Karpas-422 (cell line): ENCODE measurements at places on chromosomes 16 and 17. TPM values are rescaled to one million over a fixed set of nuclear protein-coding genes. Genes with fewer than 3 reads are reported as not detected.

DNA sequence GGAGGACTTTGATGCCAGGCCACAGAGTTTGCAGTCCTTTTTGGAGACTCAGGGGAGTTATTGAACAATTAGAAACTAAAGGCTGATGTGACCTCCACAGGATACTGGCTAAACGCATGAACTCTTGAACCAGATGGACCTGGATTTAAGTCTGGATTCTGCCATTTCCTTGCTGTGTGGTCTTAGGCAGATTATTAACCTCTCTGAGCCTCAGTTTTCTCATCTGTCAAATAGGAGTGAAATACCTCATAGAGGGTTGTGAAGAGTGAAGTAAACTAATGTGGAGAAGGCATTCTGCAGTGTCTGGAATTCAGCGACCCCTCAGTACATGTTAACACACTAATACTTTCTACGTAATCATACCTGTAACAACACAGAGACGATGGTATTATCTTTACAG lies 93.5 kb downstream of the PRKCB start:
- H3K36me3 ChIP-seq = no peaks in the 10 kb centered on the region
- no peak overlapping the region for H3K27ac ChIP-seq
- no peaks in the 10 kb centered on the region for H3K4me1 ChIP-seq
- no peaks in the 10 kb centered on the region for H3K27me3 ChIP-seq
- H3K4me3 ChIP-seq = no peak overlapping the region

- peak overlapping the region; percentile 97 for H3K4me3 ChIP-seq
- peak; percentile 65 for DNase-seq
Observed at GRCh38 chr16:1678500-1679098, 520 bp downstream of the JPT2 start.

- H3K36me3 ChIP-seq = no peaks in the 10 kb centered on the region
- no peak for DNase-seq
- H3K27ac ChIP-seq = no peak overlapping the region
- no peak overlapping the region for H3K4me3 ChIP-seq
- no peaks in the 10 kb centered on the region for H3K4me1 ChIP-seq
Observed at GRCh38 chr16:6964679-6965078, 368.0 kb upstream of the RBFOX1 start.

Gene DNAI2
- not detected in 2 replicates for total RNA-seq

Gene ABCA3
- total RNA-seq = 0.37 and 0.87 TPM in 2 replicates

DNA sequence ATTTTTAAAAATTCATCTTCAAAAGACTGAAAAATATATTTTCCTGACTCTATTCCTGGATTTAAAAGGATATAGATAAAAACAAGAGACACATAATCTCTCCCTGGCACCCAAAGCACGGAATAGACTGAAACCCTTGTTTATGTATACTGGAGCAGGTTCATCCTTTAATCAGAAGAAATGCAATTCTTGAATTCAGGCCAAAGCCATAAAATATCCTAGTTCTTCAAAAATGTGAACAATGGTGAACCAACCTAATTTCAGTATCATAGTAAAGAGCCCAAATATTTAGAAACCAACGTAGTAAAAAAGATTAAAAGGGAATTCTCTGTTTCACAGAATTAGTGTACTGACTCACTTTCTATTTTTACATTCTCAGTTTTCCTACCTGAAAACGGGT lies 188.5 kb upstream of the C17orf78 start:
- peaks cover 45% of the 10 kb centered on the region for H3K36me3 ChIP-seq
- no peak overlapping the region for H3K4me3 ChIP-seq
- H3K27me3 ChIP-seq = no peaks in the 10 kb centered on the region
- H3K4me1 ChIP-seq = no peaks in the 10 kb centered on the region
- H3K27ac ChIP-seq = no peak overlapping the region

- H3K4me3 ChIP-seq = no peak overlapping the region
- H3K4me1 ChIP-seq = no peaks in the 10 kb centered on the region
- no peaks in the 10 kb centered on the region for H3K27me3 ChIP-seq
- no peak for DNase-seq
- H3K36me3 ChIP-seq = no peaks in the 10 kb centered on the region
Observed at GRCh38 chr16:27665881-27666280, 115.9 kb downstream of the KATNIP start.

Gene CYTH1
- total RNA-seq = 9.6 and 15.8 TPM in 2 replicates

GRCh38 chr17:28261219-28261618 lies 57.8 kb upstream of the TMEM97 start:
- no peaks in the 10 kb centered on the region; the same call in 1 of the 2 replicates for H3K27me3 ChIP-seq
- H3K36me3 ChIP-seq = no peaks in the 10 kb centered on the region
- no peak overlapping the region for H3K4me3 ChIP-seq
- no peak overlapping the region for H3K27ac ChIP-seq

- H3K27ac ChIP-seq = no peak within 1 kb of the TSS
- H3K4me1 ChIP-seq = no peaks in the 10 kb centered on the region
- no peaks in the 10 kb centered on the region for H3K27me3 ChIP-seq
- no peaks in the 10 kb centered on the region for H3K36me3 ChIP-seq
- no peak within 1 kb of the TSS for H3K4me3 ChIP-seq
Observed at GRCh38 chr16:87602001-87602775, at the start of gene JPH3. JPH3 (plus strand) TSS chr16:87602508; CDS start chr16:87603147, 639 bp downstream.

DNA sequence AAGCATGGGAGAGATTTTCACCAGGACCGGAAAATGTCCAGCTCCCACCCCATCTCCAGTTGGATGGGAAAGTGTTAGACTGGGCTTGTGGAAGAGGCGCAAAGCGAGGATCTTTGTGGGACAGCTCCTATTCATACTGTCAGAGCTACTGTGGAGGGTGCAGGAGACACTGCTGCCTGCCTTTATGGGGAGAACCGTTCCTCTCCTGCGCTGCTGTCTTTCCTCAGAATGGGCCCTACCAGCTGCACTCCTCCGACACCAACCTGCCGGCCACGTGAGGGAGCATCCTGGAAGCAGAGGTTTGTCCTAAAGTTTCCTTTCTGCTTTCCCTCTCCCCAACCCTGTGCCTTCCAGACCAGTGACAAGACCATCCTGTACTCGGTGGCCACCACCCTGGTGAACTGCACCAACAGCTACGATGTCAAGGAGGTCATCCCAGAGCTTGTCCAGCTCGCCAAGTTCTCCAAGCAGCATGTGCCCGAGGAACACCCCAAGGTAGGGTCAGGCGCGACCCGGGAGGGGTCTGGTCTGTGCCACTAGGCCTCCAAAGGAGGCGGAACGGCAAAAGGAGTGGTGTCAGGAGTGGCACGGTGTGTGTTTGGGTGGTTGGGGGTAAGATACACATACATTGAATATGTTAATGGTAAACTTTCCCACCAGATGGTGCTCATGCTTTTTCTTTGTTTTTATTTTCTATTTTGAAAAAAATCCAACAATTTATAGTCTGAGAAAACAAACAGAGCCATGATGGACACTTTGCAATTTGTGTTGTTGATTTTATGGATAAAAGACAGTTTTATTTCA lies 23.0 kb downstream of the SLC35G3 start:
- no peaks in the 10 kb centered on the region for H3K4me1 ChIP-seq
- no peak overlapping the region for H3K27ac ChIP-seq
- H3K36me3 ChIP-seq = no peaks in the 10 kb centered on the region
- no peaks in the 10 kb centered on the region for H3K27me3 ChIP-seq
- no peak overlapping the region for H3K4me3 ChIP-seq

GRCh38 chr16:89473136-89473712 lies 17.1 kb downstream of the ANKRD11 start:
- no peak for DNase-seq
- no peak overlapping the region for H3K27ac ChIP-seq
- H3K4me1 ChIP-seq = peaks cover 22% of the 10 kb centered on the region
- no peaks in the 10 kb centered on the region for H3K27me3 ChIP-seq

- no peak overlapping the region for H3K4me3 ChIP-seq
- no peaks in the 10 kb centered on the region for H3K36me3 ChIP-seq
- no peaks in the 10 kb centered on the region for H3K27me3 ChIP-seq
- peaks cover 19% of the 10 kb centered on the region for H3K4me1 ChIP-seq
- DNase-seq = no peak
Observed at GRCh38 chr17:47997586-47997985, 26.7 kb downstream of the CDK5RAP3 start.

DNA sequence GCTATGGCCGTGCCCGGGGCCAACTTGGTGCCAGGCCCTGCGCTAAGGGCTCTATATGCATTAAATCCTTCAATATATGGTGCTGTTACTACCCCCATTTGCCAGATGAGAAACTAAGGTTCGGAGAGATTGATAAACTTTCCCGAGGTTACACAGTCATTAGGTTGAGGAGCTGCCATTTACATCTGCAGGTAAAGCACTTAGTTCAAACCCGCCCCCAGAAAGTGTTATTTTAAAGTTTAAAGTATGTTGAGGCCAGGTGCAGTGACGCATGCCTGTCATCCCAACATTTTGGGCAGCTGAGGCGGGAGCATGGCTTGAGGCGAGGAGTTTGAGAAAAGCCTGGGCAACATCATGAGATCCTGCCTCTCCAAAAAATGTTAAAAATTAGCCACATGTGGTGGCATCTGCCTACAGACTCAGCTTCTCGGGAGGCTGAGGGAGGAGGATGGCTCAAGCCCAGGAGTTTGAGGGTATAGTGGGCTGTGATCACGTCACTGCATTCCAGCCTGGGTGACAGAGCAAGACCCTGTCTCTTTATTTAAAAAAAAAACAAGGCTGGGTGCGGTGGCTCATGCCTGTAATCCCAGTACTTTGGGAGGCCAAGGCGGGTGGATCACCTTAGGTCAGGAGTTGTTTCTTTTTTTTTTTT lies 264.7 kb downstream of the PARN start:
- H3K36me3 ChIP-seq = no peaks in the 10 kb centered on the region
- no peak overlapping the region for H3K27ac ChIP-seq
- H3K4me3 ChIP-seq = no peak overlapping the region
- H3K27me3 ChIP-seq = no peaks in the 10 kb centered on the region

GRCh38 chr16:30030841-30031413 lies at the start of gene TLCD3B:
TLCD3B (minus strand) TSS chr16:30031271; CDS start chr16:30030527, 744 bp downstream.
- no peaks in the 10 kb centered on the region for H3K4me1 ChIP-seq
- no peaks in the 10 kb centered on the region for H3K27me3 ChIP-seq
- no peak within 1 kb of the TSS for H3K4me3 ChIP-seq

DNA sequence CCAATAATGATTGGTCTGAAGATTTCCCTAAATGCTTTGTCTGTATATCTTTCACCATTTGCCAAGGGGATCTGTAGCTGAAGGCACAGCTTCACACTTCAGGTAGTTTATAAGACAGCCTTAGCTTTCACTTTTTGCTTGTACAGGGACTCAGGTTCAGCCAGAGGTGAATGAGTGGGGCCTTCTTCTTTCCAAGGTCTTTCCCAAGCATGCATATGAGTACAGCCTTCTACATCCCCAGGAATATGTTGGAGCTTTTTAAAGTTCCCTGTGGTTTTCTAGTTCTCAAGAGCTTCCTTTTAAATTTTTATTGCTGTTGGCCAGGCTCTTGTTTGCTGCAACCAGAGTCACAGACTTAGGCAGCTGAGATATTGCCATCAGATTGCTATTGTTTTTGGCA lies 17.9 kb upstream of the SPDYE4 start:
- DNase-seq = no peak
- H3K4me1 ChIP-seq = no peaks in the 10 kb centered on the region
- H3K27ac ChIP-seq = no peak overlapping the region
- no peaks in the 10 kb centered on the region for H3K27me3 ChIP-seq
- no peak overlapping the region for H3K4me3 ChIP-seq

DNA sequence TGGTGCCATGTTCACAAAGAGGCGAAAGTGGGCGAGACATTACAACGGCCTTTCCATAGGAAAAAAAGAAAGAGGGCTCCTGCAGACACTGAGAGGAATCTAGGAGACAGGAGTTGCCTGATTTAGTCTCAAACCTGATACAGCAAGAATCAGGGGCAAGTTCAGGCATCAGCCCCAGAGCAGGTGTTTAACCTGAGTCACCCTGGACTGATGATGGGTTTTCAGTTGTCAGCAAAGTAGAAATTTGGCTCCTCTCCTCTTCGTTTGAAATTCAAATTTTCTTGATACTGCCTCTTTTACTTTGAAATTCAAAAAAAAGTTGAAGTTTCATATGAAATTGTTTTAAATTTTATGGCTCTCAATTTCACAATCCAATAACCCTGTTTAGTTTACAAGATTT lies 189.5 kb downstream of the ABCC12 start:
- H3K4me1 ChIP-seq = peaks cover 50% of the 10 kb centered on the region
- H3K4me3 ChIP-seq = peak overlapping the region; percentile 50; the same call in 1 of the 2 replicates
- H3K27ac ChIP-seq = peak overlapping the region; percentile 77
- DNase-seq = peak; percentile 67

GRCh38 chr16:82628711-82629110 lies 1.9 kb downstream of the CDH13 start:
- no peak overlapping the region for H3K4me3 ChIP-seq
- no peaks in the 10 kb centered on the region for H3K27me3 ChIP-seq
- H3K4me1 ChIP-seq = no peaks in the 10 kb centered on the region
- no peak for DNase-seq

Gene DLG4
- 8.5 and 24.1 TPM in 2 replicates for total RNA-seq

- no peaks in the 10 kb centered on the region for H3K36me3 ChIP-seq
- peaks cover 16% of the 10 kb centered on the region for H3K4me1 ChIP-seq
- H3K27me3 ChIP-seq = no peaks in the 10 kb centered on the region
- DNase-seq = peak; percentile 76
- H3K27ac ChIP-seq = no peak overlapping the region
Observed at GRCh38 chr16:30902029-30902972, 5.9 kb downstream of the CTF1 start.

DNA sequence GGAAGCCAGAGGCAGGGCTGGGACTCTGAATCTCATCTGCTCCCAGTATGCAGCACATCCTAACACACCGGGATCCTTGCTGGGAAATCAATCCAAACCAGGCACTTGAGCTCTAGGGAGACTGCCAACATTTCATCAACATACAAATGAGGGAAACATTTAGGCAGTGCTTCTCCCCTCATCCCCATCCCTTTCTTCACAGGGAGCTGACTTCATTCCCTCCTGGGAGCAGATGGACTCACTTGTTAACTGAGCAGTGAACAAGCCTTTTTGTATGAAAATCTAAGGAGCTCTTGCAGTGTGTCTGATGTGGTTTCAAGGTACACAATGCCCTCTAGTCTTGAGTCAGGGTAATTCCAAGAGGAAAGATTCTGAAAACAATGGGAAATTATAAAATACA lies 96.3 kb downstream of the TMEM114 start:
- H3K4me3 ChIP-seq = no peak overlapping the region
- H3K4me1 ChIP-seq = no peaks in the 10 kb centered on the region
- H3K27ac ChIP-seq = no peak overlapping the region

Gene PPP1R27
- 0.25 TPM in 1 of 2 replicates, not detected in the other for total RNA-seq

DNA sequence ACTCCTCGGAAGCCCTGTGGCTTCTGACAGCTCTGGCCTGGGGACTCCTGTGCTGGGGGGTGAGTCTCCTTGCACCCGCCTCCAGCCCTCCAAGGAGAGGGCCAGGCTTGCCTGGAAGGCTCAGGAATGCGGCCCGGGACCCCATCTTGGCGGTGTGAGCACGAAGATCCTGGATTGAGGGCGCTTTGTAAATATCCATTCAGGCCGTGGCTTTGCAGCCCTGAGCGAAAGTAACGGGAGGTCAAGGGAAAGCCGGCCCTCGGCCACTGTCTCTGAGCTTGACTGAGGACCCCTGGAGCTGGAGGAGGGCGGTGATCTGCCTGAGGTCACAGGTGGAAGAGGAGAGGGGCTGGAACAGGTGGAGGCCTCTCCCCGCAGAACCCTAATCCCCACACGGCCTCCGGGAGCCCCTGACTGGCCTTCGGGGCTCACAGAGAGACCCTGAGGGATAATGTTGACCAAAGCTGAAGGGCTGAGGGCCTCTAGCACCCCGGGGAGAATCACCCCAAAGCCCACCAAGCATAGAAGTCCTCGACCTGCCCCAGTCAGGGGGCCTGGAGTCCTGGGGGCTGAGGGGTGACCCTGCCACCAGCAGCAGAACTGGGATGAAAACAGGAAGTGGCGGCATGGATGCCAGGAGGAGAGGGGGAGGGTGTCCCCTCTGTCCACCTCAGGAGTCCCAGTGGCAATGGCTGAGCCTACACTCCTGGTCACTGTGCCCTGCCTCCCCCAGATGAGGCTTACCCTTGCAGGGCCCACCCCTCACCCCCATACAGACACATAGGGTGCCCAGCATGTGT lies 8.3 kb upstream of the RASD1 start:
- no peak for DNase-seq
- no peaks in the 10 kb centered on the region for H3K4me1 ChIP-seq
- H3K27me3 ChIP-seq = no peaks in the 10 kb centered on the region
- no peaks in the 10 kb centered on the region for H3K36me3 ChIP-seq
- H3K4me3 ChIP-seq = no peak overlapping the region
- H3K27ac ChIP-seq = no peak overlapping the region
